ENCODE measurements at places on chromosomes 6 and 20.

DNA sequence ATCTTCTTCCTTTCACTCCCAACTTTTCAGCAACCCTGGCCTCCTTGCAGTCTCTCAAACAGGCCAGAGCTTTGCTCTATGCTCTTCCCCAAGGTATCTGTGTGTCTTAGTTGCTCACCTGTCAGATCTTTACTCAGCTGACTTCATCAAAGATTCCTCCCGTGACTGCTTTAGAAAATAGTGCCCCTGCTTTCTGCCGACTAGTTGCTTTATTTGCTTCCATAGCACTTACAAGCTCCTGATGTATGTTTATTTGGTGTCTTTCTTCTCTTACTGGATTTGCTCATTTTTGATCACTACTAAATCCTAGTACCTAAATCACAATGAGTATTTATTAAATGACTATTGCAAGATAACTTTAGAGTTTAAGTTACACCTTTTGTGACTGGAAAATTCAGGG, 5.9 kb downstream of the NDUFAF5 start:
- no peak for DNase-seq
- H3K4me3 ChIP-seq = no peak overlapping the region
- peaks cover 10% of the 10 kb centered on the region for H3K4me1 ChIP-seq
- H3K27ac ChIP-seq = no peak overlapping the region
- no peaks in the 10 kb centered on the region for H3K27me3 ChIP-seq
- peaks cover 23% of the 10 kb centered on the region for H3K36me3 ChIP-seq

DNA sequence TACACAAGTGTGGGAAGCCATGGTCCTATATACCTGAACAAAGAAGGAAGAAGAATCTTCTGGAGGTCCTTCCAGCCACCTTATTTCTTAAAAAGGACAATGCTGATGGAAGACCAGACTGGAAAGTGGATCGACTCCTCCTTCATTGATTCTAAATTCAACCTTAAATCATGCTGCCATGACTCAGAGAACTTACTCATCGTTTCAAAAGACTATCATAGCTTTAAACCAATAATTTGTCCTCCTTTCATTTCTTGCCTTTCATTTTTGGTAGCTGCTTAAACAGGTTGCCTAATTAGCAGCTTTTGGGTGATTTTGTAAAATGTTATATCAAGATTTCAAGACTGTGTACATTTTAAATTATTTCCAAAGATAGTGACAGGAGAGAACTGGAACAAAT, 60.8 kb downstream of the RTN4IP1 start:
- DNase-seq = no peak
- H3K4me3 ChIP-seq = no peak overlapping the region
- H3K27ac ChIP-seq = peak overlapping the region; percentile 27
- H3K4me1 ChIP-seq = peaks cover 11% of the 10 kb centered on the region
- H3K36me3 ChIP-seq = peaks cover 25% of the 10 kb centered on the region

DNA sequence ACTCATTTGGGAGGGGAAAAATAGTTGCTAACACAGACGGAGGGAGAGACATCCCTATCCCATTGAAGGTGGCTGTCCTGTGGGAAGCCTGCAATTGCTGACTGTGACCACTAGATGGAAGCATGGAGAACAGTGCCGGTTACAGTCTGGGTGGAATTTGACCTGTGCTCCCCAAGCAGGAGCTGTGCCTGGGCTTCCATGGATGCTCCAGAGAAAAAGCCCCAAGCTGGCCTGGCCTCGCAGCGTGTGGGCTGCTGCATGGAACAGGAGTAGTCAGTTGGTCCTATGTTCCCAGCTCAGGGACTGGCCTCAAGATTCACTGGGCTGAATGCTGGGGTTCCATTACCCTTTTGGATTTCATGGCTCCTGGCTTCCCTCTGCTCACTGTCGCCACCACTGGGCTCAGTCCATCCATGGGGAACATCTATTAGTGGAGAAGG, 116.3 kb upstream of the CHD6 start:
- no peaks in the 10 kb centered on the region for H3K4me1 ChIP-seq
- H3K27me3 ChIP-seq = no peaks in the 10 kb centered on the region
- DNase-seq = peak; percentile 11

DNA sequence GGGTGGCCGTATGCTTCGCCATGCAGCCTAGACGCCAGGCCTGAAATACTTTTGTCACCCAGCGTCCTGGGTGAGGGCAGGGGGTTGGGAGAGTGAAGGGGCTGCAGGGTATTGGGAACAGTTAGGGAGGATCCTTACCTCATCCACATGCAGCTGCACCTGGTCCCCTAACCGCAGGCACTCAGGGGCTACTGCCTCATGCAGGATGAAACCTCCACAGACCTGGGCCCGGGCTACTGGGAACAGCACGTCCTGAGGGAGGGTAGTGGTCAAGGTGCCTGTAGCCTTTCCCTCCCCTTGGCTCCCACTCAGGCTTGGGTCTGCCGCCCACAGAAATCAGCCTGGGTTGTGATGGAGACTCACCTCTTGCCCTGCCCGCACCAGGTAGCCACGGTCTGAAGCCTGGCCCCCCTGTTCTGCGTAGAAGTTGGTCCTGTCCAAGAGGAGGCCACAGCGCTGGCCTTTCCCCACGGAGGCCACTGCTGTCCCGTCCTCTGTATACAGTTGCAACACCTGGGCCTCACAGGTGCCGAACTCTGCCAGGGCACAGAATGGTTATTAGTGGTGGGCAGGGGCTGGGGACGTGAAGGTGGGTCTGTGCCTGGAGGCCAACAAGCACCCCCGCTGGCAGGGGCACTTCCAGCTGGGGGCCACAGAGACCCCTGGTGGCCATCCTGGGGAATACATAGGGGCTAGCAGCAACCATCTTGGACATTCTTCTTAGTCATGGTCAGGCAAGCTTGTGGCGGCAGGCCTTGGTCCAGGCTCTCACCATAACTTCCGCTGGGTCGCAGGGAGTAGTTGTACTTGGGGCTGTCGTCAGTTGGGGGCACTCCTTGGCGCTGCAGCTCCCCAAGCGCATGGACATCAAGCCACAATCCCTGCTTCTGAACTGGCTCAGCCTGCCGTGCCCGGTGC, 8.6 kb downstream of the AARS2 start:
- H3K36me3 ChIP-seq = peaks cover 51% of the 10 kb centered on the region
- H3K4me1 ChIP-seq = peaks cover 9% of the 10 kb centered on the region
- H3K27ac ChIP-seq = no peak overlapping the region
- no peak for DNase-seq
- H3K4me3 ChIP-seq = no peak overlapping the region
- H3K27me3 ChIP-seq = no peaks in the 10 kb centered on the region

- H3K27ac ChIP-seq = no peak overlapping the region
- no peaks in the 10 kb centered on the region for H3K27me3 ChIP-seq
- no peaks in the 10 kb centered on the region for H3K4me1 ChIP-seq
- no peak overlapping the region for H3K4me3 ChIP-seq
- DNase-seq = no peak
These were observed 71.4 kb downstream of the HS3ST5 start for GRCh38 chr6:114271405-114271804.

DNA sequence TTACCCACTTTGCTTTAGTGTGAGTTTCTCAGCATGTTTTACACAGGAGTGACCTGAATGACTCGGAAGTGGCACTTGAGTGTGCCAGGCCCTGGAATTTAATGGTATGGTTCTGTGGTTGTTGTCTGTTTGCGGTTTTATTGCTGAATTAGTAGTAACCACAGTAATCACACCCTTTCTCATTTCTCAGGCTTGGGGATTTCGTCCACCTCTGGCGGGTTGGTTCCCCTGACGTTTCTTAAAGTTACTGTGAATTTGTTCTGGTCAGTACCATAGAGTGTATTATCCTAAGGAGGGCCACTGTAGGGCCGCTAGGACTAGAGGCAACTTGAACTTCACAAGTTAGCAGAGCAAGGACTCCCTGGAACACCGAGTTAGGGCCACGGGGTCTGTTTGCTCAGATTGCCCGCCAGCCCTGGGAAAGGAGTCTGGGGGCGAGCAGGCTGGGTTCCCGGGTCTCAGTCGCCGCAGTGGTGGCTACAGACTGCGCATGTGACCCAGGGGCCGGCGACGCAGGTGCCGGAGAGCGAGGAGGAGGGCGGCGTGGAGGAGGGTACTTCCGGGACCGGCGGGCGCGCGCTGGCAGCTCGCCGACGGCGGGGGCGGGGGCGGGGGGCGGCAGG, 546 bp upstream of the KLHL32 start:
- no peaks in the 10 kb centered on the region for H3K36me3 ChIP-seq
- H3K27ac ChIP-seq = no peak overlapping the region
- H3K4me1 ChIP-seq = peaks cover 5% of the 10 kb centered on the region
- DNase-seq = no peak
- peaks cover 39% of the 10 kb centered on the region for H3K27me3 ChIP-seq

Measured in keratinocyte (primary cell).